Activated CD4-positive, alpha-beta T cell treated with anti-CD3 and anti-CD28 coated beads, Interleukin-2, amount 10 ng/mL, durations not matched to agents 24 days and 14 days (primary cell): ENCODE measurements at places on chromosomes 4 and X.

DNA sequence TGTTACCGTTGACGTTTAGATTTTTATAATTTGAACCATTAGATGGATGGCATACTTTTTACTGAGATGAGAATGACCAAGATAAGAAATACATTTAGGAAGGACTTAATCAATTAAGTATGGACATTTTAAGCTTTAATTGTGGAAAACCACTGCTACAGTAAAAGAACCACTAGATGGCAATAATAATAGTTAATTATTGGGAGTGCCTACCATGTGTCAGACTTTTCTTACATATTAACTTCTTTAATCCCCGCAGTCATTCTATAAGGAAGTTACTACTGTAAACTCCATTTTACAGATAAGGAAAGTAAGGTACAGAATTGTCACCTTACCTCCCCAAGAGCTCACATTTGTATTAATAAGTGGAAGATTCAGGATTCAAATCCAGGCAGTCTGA lies 48.5 kb upstream of the MYOZ2 start:
- DNase-seq = no peak

- DNase-seq = no peak
Observed at GRCh38 chr4:102807345-102807744, 20.0 kb downstream of the UBE2D3 start.

- DNase-seq = no peak
Observed at GRCh38 chr4:15684498-15684897, 2.9 kb downstream of the FAM200B start.

DNA sequence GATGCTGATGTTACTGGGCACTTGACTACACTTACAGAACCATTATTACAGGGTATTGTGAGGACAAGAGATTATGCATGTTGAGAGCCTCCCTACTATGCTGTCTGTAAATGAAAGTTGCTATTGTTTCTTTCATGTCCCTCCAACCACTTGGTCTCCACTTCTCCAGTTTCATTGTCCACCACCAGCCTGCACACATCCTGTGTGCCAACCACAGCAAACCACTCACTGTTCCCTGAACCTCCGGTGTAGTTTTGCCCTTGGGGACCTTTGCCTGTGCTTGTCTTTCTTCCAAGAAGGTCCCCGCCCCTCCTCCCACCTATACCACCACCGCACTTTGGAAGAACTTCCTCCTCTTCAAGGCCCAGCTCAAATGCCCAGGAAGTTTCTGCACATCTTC lies 43.1 kb upstream of the AFF2 start:
- no peak for DNase-seq

GRCh38 chr4:2433609-2434350 lies 15.0 kb downstream of the CFAP99 start:
- DNase-seq = no peak
